ENCODE measurements at places on chromosomes 7 and 10.

DNA sequence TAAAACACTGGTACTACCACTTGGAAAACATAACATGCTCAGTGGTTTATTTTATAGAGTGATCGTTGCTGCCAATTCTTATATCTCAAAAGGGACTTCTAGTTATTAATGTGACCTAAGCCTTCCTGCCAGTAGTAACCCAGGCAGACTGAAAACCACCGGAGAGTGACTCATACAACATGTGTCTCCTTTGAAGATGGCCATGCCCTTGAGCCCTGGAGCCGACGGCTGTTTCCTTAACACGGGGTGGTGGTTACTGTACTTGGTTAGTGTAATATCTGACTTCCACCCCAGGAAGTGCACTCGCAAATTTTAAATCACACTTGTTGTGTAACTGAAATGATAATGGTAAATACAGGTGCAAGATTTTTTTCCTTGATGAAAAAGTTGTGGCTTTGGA lies 30.5 kb downstream of the JAKMIP3 start:
- no peak for DNase-seq

- DNase-seq: no peak
Observed at GRCh38 chr7:36880108-36880507, 155.8 kb upstream of the AOAH start.

DNA sequence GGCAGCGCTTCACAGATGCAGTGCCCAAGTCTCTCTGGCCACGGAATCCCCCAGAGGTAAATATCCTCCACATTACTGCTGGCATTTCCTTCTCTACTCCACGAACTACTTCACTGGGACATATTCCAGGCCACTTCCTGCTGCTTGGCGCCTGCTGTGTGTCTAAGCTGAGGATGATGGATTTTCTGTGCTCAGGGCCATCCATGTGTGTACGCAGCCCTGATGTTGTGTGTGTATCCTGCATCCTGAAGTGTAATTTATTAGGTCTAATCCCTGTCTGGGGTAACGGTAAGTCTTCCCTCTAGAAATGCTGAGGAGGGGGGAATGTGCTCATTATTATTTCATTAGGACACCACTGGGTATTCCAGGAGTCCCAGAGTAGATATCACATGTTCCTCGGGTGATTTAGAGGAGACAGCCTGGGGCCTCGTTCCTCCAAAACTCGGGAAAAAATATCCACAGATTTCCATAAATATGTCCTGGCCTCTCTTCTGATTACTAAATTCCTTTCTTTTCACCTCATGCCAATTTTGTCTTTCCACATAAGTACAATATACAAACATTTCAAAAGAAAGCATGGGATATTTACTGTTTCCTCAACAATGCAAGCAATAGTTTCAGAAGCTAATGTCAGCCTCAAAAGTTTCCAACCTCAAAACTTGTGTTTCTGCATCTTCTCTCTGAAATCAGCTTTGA lies 25.5 kb upstream of the HABP2 start:
- no peak for DNase-seq

DNA sequence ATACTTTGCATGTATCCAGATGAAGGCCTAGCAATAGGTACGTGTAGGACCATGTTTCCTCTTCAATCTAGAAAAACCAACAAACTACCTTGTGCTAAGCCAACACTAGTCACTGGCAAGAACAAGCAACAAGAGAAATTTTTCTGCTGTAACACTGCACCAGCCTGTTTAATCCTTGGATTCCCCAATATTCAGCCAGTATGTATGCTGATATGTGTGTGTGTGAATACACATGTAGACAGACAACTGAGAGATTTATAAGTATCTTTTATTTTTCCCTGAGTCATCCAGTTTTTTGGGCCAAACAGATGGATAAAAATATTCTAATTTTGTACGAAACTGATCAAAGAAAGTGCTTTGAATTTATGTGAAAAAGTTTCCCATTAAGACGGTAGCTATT lies 26.2 kb downstream of the GLI3 start:
- no peak for DNase-seq

DNA sequence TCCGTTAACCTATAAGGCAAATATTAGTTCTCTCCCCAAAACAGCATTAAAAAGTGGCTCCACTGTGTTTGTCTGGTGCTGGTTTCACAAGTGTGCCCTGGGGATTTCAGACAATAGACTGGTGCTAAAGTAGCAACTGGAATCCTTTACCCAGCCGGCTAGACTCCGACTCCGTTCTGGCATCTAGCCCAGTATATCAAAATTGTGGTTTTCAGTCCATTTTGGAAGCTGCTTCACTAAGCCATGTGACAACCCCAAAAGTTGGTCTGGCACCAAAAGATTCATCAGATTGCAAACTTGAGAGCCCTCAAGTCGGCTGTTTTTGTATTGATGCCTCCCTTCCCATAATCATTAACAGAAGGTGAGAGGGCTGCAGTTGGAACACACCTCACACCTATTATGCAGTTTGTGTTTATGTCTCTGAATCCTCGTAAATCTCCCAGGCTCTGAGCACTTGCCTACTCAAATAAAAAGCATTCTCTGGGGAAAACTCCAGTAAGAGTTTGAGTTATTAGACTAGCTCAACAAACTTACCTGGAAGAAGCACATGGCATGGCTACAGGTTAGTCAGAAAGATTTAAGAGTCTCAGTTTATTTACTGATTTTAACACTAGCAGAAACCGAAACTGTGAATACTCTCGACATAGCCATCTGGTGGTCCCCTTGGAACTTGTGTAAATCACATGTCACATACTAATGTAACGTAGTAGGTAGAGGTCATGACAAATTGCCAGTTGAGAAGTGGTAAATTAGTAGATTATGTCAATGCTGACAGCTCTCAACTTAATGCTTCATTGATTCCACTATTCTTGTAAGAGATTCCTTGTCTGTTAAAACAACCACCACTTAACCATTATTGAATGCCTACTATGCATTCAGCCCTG lies 14.8 kb upstream of the WNT16 start:
- peak; percentile 77 for DNase-seq

- DNase-seq: no peak
Observed at GRCh38 chr7:15554081-15554480, 7.7 kb downstream of the AGMO start.

DNA sequence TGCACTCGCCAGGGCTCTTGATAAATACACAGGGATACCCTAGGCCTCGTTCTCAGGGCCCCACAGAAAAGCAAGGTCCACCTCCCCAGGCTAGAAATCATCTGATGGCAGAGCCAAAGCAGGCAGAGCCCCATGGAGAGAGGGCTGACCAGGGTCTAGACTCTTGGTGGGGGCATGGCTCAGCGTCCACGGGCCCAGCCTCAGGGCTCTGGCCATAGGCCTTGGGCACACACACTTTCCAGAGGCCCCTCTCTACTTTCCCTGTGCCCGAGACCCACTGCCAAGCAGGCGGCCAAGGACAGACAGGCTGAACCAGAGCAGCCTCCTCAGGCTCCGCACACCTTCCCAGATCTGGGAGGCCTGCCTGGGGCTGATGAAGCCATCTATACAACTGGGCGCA lies 64.8 kb downstream of the FAM53B start:
- no peak for DNase-seq

GRCh38 chr10:68665841-68666240 lies 55.2 kb upstream of the CCAR1 start:
- no peak for DNase-seq

DNA sequence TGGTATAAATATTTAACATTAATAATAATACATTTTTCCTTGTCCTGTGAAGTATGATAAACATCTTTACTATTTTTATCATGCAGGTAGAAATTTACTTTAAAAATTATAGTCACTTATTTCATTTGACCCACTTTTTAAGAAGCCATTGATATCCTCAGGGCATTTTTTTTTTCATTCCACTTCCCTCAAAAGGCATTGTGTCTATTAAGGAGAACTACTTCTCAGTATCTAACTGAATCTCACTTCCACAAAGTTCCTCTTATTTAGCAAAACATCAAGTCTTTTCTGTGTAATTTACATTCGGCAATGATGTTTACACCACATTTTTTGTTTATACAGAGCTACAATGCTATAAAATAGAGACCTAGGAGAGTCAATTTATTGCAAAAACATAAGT lies 388.2 kb upstream of the AKR1E2 start:
- no peak for DNase-seq

GRCh38 chr7:102895602-102896001 lies 17.2 kb upstream of the LRRC17 start:
- no peak for DNase-seq

DNA sequence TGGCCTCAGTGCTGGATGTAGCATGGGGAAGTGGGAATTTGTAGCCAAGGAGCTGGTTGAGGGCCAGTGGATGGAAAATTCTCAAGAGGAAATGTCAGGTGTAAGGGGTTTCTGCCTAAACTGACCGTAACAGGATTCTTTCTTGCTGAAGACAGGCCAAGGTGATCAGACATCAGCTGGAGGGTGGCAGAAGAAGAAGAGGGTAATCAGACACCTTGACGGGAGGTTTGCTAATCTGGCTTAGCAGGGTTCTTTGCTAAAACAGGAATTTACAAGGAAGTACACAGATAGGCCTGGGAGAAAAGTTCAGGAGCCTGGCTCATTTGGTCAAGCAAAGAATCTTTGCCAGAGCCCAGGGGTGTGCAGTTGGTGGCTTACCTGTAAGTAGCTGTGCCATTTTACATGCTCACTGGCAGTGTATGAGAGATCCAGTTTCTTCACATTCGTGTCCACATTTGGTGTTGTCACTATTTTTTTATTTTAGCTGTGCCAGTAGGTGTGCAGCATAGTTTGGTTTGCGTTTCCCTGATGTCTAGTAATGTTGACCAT lies 73.7 kb downstream of the BMPR1A start:
- DNase-seq: no peak

DNA sequence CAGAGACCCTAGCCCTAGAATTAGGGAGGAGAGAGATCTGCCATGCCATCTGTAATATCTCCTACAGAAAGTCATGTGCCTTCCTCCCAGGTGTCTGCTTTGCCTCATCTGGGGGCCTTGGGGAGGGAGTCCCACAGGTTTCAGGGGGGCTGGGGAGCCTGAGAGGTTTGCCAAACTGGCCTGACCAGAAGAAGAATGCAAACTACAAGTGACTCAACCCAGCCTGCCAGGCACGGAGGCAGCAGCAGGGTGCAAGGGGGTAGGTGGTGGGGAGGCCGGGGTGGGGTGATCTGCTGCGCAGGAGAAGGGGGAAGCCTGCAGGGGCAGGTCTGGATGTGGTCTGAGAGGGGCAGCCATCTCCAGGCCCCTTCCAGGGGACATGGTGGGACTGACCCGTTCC lies 9.6 kb upstream of the TRIM8 start:
- no peak for DNase-seq

DNA sequence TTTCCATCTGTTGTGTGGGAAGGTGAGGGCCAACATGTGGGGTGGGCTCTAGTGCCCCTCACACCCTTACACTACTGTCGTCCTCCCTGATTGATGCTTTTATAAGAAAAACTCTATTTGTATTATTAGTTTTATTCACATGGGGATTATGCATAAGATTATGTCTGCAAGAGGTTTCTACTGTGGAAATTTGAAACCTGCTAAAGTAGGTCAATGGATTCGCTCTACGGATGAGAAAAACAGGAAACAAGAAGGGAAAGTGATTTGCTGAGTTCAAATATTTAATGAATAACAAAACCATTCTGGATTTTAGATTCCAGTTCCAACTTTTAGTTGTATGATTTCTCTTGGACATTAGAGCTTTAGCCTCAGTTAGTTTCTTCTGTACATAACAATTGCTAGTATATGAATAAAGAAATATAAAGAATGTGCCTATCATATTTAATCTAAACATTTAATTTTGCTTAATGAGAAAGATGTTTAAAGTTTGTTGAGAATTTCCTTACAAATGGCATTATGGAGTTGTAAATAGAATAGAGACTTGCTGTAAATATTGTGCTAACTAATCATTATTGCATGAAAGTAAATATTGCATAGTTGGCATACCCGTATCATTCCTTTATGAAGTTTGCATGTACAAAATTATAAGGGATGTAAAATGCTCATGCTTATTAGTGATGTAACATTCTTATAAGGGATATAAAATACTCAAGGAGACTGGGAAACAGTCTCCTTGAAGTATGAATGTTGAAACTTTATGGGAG lies 193.8 kb downstream of the THSD7A start:
- no peak for DNase-seq

DNA sequence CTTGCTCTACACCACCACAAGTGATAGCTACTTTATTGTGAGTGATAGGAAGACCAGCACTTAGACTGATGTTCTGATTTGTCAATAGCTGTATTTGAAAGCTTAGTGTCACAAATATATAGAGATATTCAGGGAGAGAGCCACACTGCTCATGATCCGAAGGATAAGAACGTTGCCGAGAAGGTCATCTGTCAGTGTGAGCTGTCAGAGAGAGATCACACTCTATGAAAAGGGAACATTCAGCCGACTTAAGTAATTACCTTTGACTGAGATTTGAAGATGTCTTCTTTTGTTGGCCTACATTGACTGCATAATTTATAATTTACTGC lies 322.6 kb downstream of the TFEC start:
- no peak for DNase-seq

DNA sequence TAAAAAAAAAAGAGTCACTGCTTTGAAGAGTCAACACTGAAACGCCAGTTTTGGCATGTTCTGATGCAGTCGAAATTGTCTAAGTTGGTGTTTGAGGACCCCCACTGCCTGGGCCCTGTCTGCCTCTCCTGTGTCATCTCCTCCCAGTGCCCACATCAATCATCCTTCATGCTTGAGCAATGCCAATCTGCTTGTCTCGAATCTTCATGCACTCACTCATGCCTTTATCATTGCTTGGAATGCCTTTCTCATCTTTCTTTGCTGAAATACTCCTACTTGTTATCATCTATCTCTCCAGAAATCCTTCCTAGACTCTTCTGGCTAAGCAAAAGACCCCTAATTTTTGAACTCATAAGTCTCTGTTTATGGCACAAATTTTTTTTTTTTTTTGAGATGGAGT lies 42.1 kb upstream of the PLPP4 start:
- no peak for DNase-seq

DNA sequence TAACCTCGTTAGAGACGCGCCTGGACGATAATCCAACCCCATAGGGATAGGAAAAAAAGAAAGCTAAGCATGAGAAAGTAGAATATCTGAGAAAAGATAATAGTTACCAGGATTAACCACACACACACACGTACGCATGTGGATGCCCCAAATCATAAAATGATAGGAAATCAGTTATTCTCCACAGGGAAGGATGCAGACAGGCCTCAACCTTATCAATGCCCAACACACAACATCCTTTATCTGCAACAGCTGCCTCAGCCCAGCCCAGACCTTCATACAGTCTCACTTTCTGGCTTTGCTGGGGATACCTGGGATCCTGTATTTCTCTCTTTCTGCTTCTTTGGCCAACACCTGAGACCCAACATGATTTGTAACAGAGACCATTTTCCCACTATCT lies 123.0 kb downstream of the NOC3L start:
- no peak for DNase-seq

- DNase-seq: no peak
Observed at GRCh38 chr10:131567279-131568162, 256.0 kb upstream of the TCERG1L start.

GRCh38 chr7:96982586-96982985 lies 22.8 kb upstream of the DLX6 start:
- no peak for DNase-seq

- DNase-seq: no peak
Observed at GRCh38 chr7:20574784-20575720, 40.4 kb upstream of the ABCB5 start.

- DNase-seq: peak; percentile 52
Observed at GRCh38 chr7:18499407-18500177, 4.0 kb downstream of the HDAC9 start.

All from NCI-H2081 (cell line).